ENCODE measurements at places on chromosomes 7 and 10.
A peak's percentile ranks its signal among the peaks of the same experiment; 100 is the strongest.

DNA sequence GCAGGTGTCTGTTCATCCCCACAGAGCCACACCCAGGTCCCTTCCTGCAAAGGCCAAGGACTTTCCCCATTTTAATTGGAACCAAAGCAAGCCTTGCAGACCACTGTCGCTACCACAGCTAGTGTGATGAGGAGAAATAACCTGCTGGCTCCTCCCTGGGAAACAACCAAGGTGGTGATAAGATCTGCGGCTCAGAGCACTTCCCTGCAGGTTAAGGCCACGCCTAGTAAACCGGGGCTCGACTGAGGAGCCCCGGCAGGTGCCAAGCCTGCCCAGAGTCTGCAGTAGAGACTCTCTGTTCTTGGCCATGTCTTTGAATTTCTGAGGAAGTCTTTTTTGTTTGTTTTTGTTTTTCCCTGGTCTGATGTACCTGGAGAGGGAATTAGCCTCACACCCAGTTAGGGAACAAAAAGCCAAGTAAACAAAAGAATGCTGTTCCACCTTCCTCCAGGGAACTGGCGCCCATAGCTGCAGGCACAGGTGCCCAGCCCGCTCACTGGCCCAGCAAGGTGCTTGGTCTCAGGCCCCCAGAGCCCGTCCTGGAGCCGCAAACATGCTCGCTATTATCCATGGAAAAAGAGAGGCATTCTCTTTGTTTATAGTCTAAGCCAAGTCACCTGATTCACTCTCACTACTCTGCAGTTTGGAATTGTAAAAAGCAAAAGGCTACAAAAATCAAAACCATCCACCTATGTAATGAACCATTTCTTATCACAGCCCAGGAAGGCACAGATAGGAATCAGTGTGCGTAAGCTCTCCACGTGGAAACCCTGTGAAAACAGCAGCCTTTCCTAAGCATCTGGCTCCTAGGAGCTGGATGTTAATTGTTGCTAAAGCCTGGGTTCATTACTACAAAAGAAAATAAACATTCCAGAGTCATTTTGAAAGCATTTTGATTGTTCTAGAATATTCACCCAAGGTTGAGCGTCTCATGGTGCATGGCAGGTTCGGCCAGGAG is 2.7 kb downstream of the GPR146 start:
- DNase-seq, result no peak

- DNase-seq, result no peak
Measured at GRCh38 chr7:116948934-116949333, 4.4 kb upstream of the ST7 start.

- no peak for DNase-seq
Measured at GRCh38 chr10:483261-483660, 206.2 kb downstream of the DIP2C start.

DNA sequence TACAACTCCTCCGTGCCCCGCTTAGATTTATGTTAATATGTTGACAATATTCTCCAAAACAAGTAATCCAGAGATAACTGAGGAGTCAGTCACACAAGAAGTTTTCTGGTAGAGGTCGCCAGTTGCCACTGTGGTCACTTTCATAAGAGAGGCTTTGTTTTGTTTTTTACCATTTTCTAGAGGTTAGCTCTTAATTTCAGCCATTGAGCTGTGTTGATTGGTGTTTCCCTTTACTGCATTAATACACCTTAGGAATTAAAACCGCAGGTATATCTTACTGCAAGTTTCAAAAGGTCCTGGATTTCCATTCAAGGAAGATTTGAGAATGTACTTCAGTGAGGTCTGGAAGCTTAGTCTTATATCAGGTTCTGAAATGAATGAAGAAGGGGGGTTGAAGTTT is 3.5 kb downstream of the BMI1 start:
- DNase-seq, result no peak

DNA sequence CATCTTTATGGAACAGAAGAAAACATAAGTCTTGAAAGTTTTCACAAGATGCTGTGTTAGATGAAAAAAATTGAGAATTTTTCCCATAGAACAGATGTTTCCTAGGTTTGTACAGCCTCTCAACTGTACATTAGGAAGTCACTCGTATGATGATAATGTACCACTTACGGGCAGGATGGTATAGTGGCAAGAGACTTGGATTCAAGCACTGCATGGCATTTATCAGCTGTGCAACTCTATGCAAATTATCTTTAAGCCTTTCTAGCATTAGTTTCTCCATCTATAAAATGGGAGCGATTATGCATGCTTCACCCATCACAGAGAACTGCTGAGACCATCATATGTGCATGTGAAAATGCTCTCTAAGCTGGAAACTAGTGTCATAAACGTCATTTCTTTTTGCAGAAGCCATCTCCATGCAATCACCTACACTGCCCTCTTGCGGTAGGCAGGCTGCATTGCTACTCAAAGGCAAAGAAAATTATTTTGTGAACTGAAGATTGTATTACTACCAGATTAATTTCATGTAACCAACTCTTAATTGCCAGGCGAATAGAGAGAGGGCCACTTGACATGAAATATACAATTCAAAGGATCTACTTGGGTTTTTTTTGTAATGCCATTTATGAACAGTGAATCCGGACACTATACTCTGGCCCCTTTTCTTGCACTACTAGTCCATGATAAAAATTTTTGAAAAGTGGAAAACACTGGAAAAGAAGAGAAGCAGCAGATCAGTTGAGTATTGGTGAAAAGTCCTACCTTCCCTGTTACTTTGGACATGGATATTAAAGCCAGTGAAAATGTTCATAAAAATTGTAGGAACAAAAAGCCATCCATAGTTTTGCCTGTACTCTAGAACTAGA is 102.3 kb downstream of the JAZF1 start:
- peak; percentile 36 for DNase-seq

GRCh38 chr10:30190577-30191552 is 131.5 kb upstream of the JCAD start:
- DNase-seq, result no peak

DNA sequence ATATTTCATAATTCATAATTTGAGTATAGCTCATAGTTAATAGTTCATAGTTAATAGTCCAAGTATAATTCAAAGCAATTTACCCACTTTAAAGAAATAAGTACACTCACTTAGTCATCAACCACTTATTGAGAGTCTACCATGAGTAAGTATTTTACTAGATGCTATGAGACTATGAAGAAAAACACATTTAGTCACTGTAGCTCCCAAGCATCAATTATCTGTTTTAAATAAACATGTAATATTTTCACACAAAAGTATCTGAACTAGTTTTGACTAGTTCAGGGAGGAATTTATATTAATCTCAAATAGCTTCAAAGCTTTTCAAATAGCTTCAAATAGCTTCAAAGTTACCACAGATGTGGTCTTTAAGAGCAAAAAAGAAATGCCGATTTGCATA is 119.2 kb downstream of the ANK3 start:
- peak; percentile 2 for DNase-seq

GRCh38 chr7:135361788-135362187 is 128.2 kb downstream of the STRA8 start:
- DNase-seq, result no peak

DNA sequence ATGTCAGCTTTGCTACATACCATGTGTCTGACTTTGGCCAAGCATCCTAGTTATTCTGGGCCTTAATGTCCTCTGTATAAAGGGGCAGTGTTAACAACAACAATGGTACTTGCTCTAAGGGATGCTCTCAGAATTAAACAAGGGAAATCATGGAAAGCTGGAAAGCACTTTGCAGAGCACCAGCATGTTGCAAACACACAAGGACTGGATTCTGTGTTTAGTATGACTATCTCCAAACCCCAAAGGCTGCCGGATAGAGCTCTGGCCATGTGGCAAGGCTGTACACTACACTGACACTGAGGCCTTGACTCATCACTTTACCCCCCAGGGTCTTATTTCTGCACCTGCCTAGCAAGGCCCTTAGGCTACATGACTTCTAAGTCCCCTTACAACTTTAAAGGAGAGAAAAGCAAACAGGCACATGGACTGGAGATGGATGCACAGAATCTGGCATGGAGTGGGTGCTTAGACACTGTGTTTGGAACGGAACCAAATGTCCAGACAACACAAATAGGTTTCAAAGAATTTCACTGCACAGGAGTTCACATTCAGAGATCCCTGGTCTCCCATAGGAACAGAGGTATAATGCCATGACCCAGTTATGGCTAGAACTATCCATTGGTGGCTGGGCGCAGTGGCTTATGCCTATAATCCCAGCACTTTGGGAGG is 74.6 kb downstream of the FAM13C start:
- peak; percentile 23 for DNase-seq

DNA sequence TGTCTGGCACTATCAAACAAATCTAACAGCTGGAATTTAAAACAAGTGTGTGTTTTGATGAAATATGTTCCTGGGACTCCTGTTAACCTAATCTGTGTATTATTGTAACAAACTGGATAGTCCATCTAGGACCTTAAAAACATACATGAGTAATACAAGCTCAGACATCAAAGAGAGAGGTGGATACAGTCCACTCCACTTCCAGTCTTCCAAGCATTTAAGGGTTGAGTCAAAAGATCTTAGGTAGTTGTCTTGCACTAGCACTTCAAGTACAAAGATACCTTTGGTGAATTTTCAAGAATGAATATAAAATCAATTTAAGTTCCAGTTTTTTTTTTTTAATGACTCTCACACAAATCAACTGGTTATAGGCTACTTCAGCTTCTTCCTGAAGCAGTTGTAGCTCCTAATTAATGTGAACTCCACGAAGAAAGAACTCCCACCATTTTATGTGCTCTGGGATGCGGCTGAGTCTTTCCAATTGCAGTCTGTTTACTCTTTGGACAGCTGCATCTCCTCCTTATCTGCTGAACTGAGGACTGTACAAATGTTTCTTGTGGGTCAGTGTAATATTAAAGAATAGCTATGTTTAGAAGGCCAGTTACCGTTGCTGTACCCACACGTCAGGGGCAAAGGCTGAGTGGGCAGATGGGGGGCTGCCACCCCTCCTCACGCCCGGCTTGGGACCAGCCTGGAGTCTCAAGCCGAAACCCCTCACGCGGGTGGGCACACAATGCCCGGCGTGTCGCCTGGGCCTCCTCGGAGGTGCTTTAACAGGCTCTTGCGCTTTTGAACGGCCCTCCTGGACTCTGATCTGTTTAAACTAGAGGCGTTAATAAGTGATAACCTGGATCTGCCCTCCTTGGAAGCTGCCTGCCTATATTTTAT is 2.9 kb upstream of the IGF2BP3 start:
- DNase-seq, result peak; percentile 53

DNA sequence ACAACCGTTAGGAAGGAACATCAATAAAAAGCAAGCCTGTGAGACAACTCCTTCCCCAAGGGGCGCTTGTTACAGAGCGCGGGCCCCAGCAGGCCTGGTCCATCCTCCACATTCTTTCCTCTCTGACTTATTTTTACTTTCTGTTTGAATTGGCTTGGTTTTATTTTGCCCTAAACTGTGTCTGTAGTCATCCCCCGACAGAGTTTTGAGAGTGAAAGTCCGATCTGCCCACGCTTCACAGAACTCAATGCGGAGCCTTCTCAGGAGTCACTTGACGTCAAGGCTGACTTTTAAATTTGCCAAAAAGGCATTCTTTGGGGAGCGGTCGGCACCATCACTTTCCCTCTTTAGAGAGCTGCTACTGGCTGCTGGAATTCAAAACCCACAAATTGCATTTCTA is 150.1 kb upstream of the KLF6 start:
- DNase-seq, result no peak

- no peak for DNase-seq
Measured at GRCh38 chr10:810351-810846, 120.9 kb upstream of the DIP2C start.

DNA sequence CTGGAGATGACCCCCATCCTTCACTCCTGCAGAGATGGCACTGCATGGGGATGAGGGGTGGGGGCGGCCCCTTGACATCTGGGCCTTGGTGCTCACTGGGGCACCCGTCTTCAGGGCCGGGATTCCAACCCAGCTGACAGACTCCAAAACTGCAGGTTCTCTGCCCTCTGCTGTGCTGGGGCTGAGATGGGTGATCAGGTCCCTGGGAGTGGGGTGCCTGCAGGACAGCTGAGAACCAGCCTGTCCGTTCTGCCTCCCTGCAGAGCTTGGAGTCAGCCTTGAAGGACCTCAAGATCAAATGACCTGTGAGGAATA is 14.3 kb downstream of the PDAP1 start:
- DNase-seq, result no peak

GRCh38 chr7:135976312-135977006 is 700 bp downstream of the MTPN start:
- DNase-seq, result no peak

GRCh38 chr10:15483215-15484075 is 112.4 kb upstream of the FAM171A1 start:
- no peak for DNase-seq

DNA sequence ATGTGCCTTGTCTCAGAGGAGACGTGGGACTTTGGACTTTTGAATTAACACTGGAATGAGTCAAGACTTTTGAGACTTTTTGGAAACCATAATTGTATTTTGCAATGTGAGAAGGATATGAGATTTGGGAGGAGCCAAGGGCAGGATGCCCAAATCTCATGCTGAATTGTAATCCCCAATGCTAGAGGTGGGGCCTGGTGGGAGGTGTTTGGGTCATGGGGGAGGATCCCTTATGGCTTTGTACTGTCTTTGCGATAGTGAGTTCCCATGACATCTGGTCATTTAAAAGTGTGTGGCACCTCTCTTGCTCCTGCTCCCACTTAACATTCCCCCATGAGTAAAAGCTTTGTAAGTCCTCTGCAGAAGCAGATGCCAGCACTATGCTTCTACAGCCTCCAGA is 39.2 kb downstream of the DNAJC9 start:
- DNase-seq, result no peak

- no peak for DNase-seq
Measured at GRCh38 chr10:78346721-78347120, 313.1 kb downstream of the RPS24 start.

GRCh38 chr7:14626076-14626475 is 276.5 kb downstream of the DGKB start:
- DNase-seq, result no peak

GRCh38 chr10:50416881-50417280 is 165.6 kb upstream of the ASAH2 start:
- DNase-seq, result no peak

- DNase-seq, result no peak
Measured at GRCh38 chr10:99537086-99537988, 4.6 kb downstream of the NKX2-3 start.

DNA sequence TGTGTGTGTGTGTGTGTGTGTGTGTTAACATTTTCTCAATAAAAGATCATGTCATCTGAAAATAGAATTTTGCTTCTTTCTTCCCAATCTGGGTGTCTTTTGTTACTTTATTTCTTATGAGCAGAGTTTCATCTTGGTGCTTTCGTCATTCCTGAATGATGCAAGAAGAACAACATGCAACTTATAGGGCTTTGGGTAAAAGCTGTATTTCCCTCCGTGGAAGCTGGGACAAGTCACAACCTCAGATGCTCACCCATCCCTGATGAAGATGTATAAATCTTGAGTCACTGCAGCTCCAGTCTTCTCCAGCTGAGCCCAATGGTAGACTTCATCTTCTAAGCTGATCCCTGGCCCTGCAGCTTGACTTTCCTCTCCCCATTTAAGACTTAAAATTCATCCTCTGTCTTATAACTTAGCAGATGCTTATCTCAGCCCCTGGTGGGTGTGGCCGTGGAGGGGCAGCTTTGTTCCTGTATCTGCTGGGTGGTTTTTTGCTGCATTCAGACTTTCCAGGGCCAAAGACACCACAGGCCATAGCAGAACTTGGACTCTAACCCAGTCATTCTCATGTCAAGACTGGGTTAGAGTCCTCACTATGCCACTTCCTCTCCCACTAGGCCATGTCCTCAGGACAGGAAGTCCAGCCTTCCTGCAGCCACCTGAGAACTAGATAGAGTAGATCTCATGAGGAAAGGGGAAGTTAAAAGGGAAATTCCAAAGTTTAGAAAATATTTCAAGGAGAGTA is 356.4 kb downstream of the TNS3 start:
- DNase-seq, result no peak
